ENCODE measurements at places on chromosomes 5 and 9. TPM values are rescaled to one million over a fixed set of nuclear protein-coding genes. Genes with fewer than 3 reads are reported as not detected.

Gene PFN3
- 1.6 TPM for total RNA-seq

Gene PCDHB11
- total RNA-seq: 24.1 TPM

Gene WNT8A
- not detected for total RNA-seq

Gene SLC34A1
- total RNA-seq: not detected

Gene TLE4
- total RNA-seq: 119 TPM

Gene CCL27
- not detected for total RNA-seq

Gene PCDHGA12
- 26.9 TPM for total RNA-seq

Gene MARCHF3
- total RNA-seq: 14.4 TPM

Gene PCDHB5
- 16.3 TPM for total RNA-seq

Gene C6
- not detected for total RNA-seq

Gene ENTPD2
- total RNA-seq: 0.63 TPM

Gene SLC25A48
- total RNA-seq: 0.31 TPM

Gene PAX5
- total RNA-seq: not detected

Gene HARS2
- total RNA-seq: 47.9 TPM

Gene SLC12A2
- total RNA-seq: 67.0 TPM

Gene CDKN2B-AS1
- total RNA-seq: 0.63 TPM

Gene DND1
- total RNA-seq: 1.3 TPM

Gene MYOT
- not detected for total RNA-seq

Gene SPACA9
- 2.8 TPM for total RNA-seq

Gene DAB2
- 38.8 TPM for total RNA-seq

Gene RASA1
- total RNA-seq: 81.4 TPM

Gene LMX1B
- total RNA-seq: not detected

Gene HAPLN1
- 7.2 TPM for total RNA-seq

Gene CA9
- total RNA-seq: not detected

Gene PCDHGA1
- total RNA-seq: 9.1 TPM
